ENCODE measurements at places on chromosomes 4 and X.

GRCh38 chr4:8545439-8545765 lies 34.8 kb upstream of the GPR78 start:
- no peak for DNase-seq

- peak; percentile 62 for DNase-seq
Measured at GRCh38 chr4:38034986-38035882, 75.0 kb downstream of the PTTG2 start.

DNA sequence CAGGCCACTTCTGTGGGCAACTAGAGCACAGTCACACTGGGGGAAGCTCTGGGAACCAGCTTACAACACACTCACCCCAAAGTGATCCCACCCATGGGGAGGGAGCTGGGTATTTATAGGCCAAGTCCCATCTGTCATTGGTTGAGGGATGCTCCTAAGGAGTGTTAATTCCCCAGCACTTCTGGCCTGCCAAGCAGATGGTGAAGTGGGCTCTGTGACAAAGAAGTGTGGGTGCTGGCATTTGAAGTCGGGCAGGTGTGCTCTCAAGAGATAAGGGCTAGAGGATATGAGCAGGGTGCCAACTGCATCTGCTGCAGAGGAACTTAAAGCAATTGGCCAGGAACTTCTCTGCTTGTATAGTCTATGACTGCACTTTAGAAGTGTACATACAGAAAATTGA lies 30.9 kb downstream of the PTCHD1 start:
- DNase-seq: no peak

- peak; percentile 16 for DNase-seq
Measured at GRCh38 chr4:185344743-185345538, 50.8 kb downstream of the LRP2BP start.

- peak; percentile 20 for DNase-seq
Measured at GRCh38 chr4:163679189-163679588, 184.7 kb downstream of the TMA16 start.

Data from iris pigment epithelial cell (primary cell).